Activated T-helper 2 cell treated with anti-CD3 and anti-CD28 coated beads, Interferon-gamma antibody, Interleukin-2, Interleukin-4, amounts not matched to agents 10 μg/mL and 5 μg/mL and 100 μg/mL, durations not matched to agents 14 hours and 24 hours and 36 hours (primary cell): ENCODE measurements at places on chromosomes 1 and 21. TPM values are rescaled to one million over a fixed set of nuclear protein-coding genes. Genes with fewer than 3 reads are reported as not detected.

GRCh38 chr1:70990469-70991253, 57.0 kb downstream of the PTGER3 start:
- H3K36me3 ChIP-seq, result no peaks in the 10 kb centered on the region
- H3K27me3 ChIP-seq, result peaks cover 9% of the 10 kb centered on the region
- DNase-seq, result no peak
- no peak overlapping the region for H3K27ac ChIP-seq
- H3K4me3 ChIP-seq, result no peak overlapping the region
- peaks cover 7% of the 10 kb centered on the region for H3K4me1 ChIP-seq

- H3K4me1 ChIP-seq, result no peaks in the 10 kb centered on the region
- H3K4me3 ChIP-seq, result no peak overlapping the region
- H3K27me3 ChIP-seq, result peaks cover 2% of the 10 kb centered on the region
- no peak overlapping the region for H3K27ac ChIP-seq
- DNase-seq, result no peak
Measured at GRCh38 chr1:178849918-178850317, 21.0 kb downstream of the ANGPTL1 start.

TCP10L gene
- total RNA-seq, result 1.1 and 1.3 TPM in 2 replicates

RNU1-3 gene
- total RNA-seq, result 2,033 and 2,369 TPM in 2 replicates

DNA sequence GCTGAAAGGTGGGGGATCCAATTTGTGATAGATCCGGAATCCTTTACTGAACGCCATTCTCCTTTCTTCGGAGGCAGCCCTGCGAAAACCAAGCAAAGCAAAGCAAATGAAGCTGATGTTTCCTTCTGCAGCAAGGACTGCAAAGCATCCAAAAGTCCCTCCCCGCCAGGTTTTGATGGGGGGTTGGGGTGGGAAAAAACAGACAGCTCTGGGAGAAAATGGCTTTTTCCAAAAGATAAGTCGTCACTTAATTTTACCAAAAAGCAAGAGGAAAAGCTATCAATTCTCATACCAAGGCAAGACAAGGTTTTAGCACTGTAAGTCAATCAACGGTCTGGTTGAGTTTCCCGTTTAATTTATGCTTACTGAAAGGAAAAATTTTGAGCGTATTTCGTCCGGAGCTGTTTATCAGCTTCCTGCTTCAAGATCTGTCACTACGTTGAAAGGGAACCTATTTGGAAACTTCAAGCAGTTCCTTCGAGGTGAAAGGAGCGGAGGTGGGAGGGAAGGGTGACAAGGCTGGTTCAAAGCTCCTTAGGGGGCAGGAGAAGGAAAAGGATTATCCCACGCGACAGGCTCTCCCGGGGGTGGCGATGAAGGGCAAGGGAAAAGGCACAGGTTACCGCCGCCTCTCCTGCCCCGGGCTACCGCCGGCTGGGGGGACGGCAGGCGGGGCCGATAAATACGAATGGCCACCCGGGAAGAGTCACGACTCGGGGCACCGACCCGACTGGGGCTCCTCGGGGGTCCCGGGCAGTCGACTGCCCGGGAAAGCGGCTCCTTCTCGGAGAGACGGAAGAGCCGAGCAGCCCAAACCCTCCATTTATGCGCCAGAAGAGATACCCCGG, 750 bp downstream of the SYNJ1 start:
- peaks cover 39% of the 10 kb centered on the region for H3K4me1 ChIP-seq
- peak overlapping the region; percentile 95 for H3K27ac ChIP-seq
- DNase-seq, result peak; percentile 31
- H3K36me3 ChIP-seq, result peaks cover 18% of the 10 kb centered on the region

GRCh38 chr1:93905734-93906133, 3.5 kb downstream of the GCLM start:
- H3K4me3 ChIP-seq, result no peak overlapping the region
- H3K4me1 ChIP-seq, result peaks cover 38% of the 10 kb centered on the region
- no peaks in the 10 kb centered on the region for H3K27me3 ChIP-seq
- H3K27ac ChIP-seq, result no peak overlapping the region

CYP4X1 gene
- total RNA-seq, result not detected in 2 replicates

DNA sequence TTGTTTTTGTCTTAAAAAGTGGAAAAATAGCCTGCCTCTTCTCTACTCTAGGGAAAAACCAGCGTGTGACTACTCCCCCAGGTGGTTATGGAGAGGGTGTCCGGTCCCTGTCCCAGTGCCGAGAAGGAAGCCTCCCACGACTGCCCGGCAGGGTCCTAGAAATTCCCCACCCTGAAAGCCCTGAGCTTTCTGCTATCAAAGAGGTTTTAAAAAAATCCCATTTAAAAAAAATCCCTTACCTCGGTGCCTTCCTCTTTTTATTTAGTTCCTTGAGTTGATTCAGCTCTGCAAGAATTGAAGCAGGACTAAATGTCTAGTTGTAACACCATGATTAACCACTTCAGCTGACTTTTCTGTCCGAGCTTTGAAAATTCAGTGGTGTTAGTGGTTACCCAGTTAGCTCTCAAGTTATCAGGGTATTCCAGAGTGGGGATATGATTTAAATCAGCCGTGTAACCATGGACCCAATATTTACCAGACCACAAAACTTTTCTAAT, 35.0 kb upstream of the TDRD10 start:
- DNase-seq, result no peak
- no peaks in the 10 kb centered on the region for H3K36me3 ChIP-seq
- no peak overlapping the region for H3K27ac ChIP-seq
- H3K4me3 ChIP-seq, result no peak overlapping the region
- H3K27me3 ChIP-seq, result no peaks in the 10 kb centered on the region

- no peaks in the 10 kb centered on the region for H3K36me3 ChIP-seq
- no peak overlapping the region for H3K27ac ChIP-seq
- peaks cover 6% of the 10 kb centered on the region for H3K27me3 ChIP-seq
Measured at GRCh38 chr1:183306317-183307042, 111.7 kb downstream of the NMNAT2 start.

GRCh38 chr1:161180639-161181038, 3.3 kb upstream of the B4GALT3 start:
- peak overlapping the region; percentile 75 for H3K27ac ChIP-seq
- no peak overlapping the region for H3K4me3 ChIP-seq
- H3K4me1 ChIP-seq, result peaks cover 62% of the 10 kb centered on the region
- DNase-seq, result no peak

DNA sequence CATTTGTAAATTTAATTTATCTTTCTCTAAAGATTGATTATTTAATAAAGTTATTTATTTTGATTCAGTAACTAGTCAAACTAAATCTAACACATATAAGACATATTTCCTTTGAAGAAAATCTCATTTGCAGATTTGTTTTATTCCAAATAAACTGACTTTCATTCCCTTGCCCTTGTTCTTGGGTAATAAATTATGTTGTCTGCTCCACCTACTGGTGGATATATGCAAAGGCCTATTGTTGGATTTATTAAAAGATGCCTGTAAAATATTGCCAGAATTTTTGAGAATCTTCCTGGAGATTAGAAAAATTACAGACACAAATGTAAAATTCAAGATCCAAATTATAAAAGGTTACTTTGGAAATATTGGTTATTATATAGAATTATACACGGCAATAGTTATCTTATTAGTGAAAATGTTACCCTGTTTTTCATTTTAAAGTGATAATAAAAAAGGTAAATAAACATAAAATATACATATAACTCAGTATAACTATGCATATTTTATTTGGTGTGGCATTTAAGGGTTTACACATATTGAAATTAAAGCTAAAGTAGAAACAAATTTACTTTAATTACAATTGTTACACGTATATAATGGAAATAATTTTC, 116.1 kb downstream of the SPATA17 start:
- H3K36me3 ChIP-seq, result no peaks in the 10 kb centered on the region
- no peak for DNase-seq
- no peak overlapping the region for H3K27ac ChIP-seq
- no peak overlapping the region for H3K4me3 ChIP-seq

GRCh38 chr1:5740450-5740849, 251.8 kb downstream of the NPHP4 start:
- H3K4me3 ChIP-seq, result no peak overlapping the region
- DNase-seq, result no peak
- peaks cover 3% of the 10 kb centered on the region for H3K27me3 ChIP-seq
- H3K36me3 ChIP-seq, result no peaks in the 10 kb centered on the region
- H3K27ac ChIP-seq, result no peak overlapping the region
- no peaks in the 10 kb centered on the region for H3K4me1 ChIP-seq

GRCh38 chr1:246095443-246095842, 411.6 kb downstream of the SMYD3 start:
- H3K36me3 ChIP-seq, result no peaks in the 10 kb centered on the region
- H3K4me1 ChIP-seq, result peaks cover 6% of the 10 kb centered on the region
- no peaks in the 10 kb centered on the region for H3K27me3 ChIP-seq
- no peak overlapping the region for H3K4me3 ChIP-seq
- no peak overlapping the region for H3K27ac ChIP-seq

- no peaks in the 10 kb centered on the region for H3K4me1 ChIP-seq
- H3K4me3 ChIP-seq, result no peak overlapping the region
- DNase-seq, result no peak
- no peak overlapping the region for H3K27ac ChIP-seq
- H3K36me3 ChIP-seq, result no peaks in the 10 kb centered on the region
Measured at GRCh38 chr1:53470155-53470554, 11.0 kb downstream of the DMRTB1 start.

- no peak for DNase-seq
- H3K4me3 ChIP-seq, result no peak overlapping the region
- no peaks in the 10 kb centered on the region for H3K36me3 ChIP-seq
- H3K27me3 ChIP-seq, result peaks cover 11% of the 10 kb centered on the region
- H3K27ac ChIP-seq, result no peak overlapping the region
Measured at GRCh38 chr1:162656266-162656665, 24.0 kb downstream of the DDR2 start.

- peaks cover 56% of the 10 kb centered on the region for H3K36me3 ChIP-seq
- H3K27ac ChIP-seq, result peak overlapping the region; percentile 61
- H3K4me3 ChIP-seq, result peak overlapping the region; percentile 40
- DNase-seq, result no peak
Measured at GRCh38 chr1:175002910-175003517, 3.3 kb downstream of the CACYBP start.

GRCh38 chr1:24111262-24111995, 506 bp downstream of the MYOM3 start:
- H3K4me3 ChIP-seq, result no peak overlapping the region
- no peak for DNase-seq
- no peak overlapping the region for H3K27ac ChIP-seq
- H3K4me1 ChIP-seq, result peaks cover 3% of the 10 kb centered on the region
- H3K36me3 ChIP-seq, result no peaks in the 10 kb centered on the region

SLAMF9 gene
- total RNA-seq, result not detected in 2 replicates

DNA sequence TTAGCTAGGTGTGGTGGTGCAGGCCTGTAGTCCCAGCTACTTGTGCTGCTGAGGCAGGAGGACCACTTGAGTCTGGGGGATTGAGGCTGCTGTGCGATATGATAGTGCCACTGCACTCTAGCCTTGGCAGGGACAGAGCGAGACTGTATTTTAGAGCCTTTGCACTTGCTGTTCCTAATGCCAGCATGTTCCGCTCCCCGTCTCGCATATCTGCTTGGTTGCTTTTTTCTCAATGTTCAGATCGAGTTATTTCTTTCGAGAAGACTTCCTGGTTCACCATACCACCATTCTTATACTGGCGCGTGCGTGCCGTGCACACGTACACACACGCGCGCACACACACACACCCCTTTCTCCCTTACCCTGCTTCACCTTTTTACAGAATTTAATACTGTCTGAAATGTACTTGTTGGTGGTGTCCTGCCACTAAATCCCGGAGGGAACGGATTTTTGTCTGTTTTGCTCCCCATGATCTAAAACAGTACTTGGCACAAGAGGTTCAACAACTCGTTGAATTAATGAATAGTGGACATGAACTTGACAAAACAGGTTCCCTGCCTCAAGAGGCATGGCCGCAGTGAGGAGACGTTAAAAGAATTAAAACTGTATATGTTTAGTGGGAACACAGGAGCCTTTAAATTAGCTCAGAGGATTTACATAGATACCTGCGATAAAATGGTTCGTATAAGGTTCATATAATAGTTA, 1.1 kb upstream of the RPRD2 start:
- H3K27me3 ChIP-seq, result no peaks in the 10 kb centered on the region
- peaks cover 21% of the 10 kb centered on the region for H3K4me1 ChIP-seq
- H3K36me3 ChIP-seq, result peaks cover 23% of the 10 kb centered on the region
- H3K27ac ChIP-seq, result peak overlapping the region; percentile 99

- DNase-seq, result no peak
- peak overlapping the region; percentile 47 for H3K4me3 ChIP-seq
- no peaks in the 10 kb centered on the region for H3K36me3 ChIP-seq
- H3K27me3 ChIP-seq, result no peaks in the 10 kb centered on the region
- no peaks in the 10 kb centered on the region for H3K4me1 ChIP-seq
Measured at GRCh38 chr1:2174348-2175054, 20.1 kb downstream of the FAAP20 start.

DNA sequence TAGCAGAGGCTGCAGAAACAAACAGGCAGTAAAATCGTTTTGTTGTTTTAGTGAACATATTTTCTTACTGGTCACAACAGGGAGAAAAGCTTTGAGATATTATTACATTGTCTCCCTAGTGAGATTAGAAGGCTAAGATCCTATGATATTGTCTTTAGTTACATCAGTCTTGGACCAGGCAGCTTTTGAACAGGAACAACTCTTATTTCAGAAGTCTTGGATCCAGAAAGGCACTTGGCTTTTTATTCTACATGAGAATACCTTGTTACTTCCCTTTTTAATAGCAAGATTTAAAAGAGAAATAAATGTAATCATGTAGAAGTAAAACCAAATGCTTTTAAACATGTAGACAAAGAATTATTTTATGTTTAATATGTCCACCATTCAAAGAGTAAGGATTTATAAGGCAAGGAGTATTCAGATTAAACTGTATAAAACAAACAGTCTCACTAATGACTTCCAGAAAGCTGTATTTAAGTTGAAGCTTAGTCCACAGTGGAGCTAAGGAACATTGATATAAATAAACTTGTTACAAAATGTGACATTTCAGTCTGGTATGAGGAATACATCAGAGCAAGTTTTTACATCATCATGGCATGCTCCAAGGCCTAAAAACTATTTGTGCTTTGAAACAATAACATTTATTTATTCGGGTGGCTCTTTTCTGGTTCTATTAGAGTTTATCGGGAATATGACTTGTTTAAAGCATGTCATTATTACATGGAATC, 72.2 kb downstream of the PHTF1 start:
- H3K36me3 ChIP-seq, result peaks cover 15% of the 10 kb centered on the region
- no peak overlapping the region for H3K4me3 ChIP-seq
- no peak overlapping the region for H3K27ac ChIP-seq
- peaks cover 1% of the 10 kb centered on the region for H3K4me1 ChIP-seq
- H3K27me3 ChIP-seq, result no peaks in the 10 kb centered on the region

GRCh38 chr1:6412896-6413295, 6.8 kb downstream of the HES2 start:
- no peak overlapping the region for H3K4me3 ChIP-seq
- H3K36me3 ChIP-seq, result no peaks in the 10 kb centered on the region
- peaks cover 7% of the 10 kb centered on the region for H3K4me1 ChIP-seq
- no peak for DNase-seq
- H3K27ac ChIP-seq, result no peak overlapping the region

CNR2 gene
- 0.05 and 0.07 TPM in 2 replicates for total RNA-seq

DNA sequence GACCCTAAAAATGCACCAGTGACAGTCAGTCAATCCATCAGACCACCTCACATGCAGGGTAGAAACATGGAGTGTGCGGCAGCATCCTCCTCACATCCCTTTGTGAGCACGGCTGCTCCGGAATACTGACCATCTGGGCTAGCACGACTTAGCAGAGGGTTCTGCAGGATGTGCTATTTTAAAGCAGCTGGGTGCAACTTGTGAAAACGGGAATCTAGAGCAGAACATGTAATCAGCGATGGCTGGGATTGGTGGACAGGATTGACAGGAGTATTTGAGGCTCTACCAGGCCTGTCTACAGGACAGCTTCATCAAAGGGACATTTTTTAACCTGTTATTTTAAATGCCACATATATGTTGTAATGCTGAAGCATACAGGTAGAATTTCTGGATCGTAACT, 16.8 kb upstream of the PLEKHM2 start:
- H3K27me3 ChIP-seq, result no peaks in the 10 kb centered on the region
- no peaks in the 10 kb centered on the region for H3K4me1 ChIP-seq
- no peak overlapping the region for H3K27ac ChIP-seq
- H3K36me3 ChIP-seq, result peaks cover 14% of the 10 kb centered on the region
- DNase-seq, result no peak
- H3K4me3 ChIP-seq, result no peak overlapping the region
